SIG-M5 (cell line): ENCODE measurements at places on chromosomes 7 and 10.

- no peak for DNase-seq
These were observed at the start of gene FHIP2A for GRCh38 chr10:114821293-114821914. FHIP2A (plus strand) TSS chr10:114821780; CDS start chr10:114822079, 299 bp downstream.

DNA sequence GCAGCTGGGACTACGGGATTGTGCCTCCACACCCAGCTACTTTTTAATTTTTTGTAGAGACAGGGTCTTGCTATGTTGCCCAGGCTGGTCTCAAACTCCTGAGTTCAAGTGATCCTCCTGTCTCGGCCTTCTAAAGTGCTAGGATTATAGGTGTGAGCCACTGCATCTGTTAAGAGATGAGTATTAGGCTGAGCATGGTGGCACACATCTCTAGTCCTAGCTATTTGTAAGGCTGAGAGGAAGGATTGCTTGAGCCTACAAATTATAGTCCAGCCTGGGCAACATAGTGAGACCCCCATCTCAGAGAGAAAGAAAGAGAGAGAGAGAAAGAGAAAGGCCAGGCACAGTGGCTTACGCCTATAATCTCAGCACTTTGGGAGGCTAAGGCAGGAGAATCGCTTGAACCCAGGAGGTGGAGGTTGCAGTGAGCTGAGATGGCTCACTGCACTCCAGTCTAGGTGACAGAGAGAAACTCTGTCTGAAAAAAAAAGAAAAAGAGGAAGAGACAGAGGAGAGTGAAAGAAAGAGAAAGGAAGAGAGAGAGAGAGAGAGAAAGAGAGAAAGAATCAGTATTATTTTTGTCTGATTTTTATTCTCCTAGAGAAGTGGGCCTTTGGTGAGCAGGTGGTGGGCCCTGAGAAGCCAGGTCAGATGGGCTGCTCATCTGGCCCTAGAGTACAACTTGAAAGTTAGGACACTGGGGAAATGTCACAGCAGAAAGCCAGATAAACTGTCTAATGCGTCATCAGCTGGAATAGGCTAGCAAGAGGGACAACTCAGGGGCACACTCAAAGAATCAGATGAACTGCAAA is 58.2 kb upstream of the ZRANB1 start:
- DNase-seq, result no peak

- DNase-seq, result no peak
These were observed 25.5 kb downstream of the RBM17 start for GRCh38 chr10:6114299-6114698.

GRCh38 chr7:2244404-2244995 is 2.5 kb downstream of the NUDT1 start:
- DNase-seq, result no peak

DNA sequence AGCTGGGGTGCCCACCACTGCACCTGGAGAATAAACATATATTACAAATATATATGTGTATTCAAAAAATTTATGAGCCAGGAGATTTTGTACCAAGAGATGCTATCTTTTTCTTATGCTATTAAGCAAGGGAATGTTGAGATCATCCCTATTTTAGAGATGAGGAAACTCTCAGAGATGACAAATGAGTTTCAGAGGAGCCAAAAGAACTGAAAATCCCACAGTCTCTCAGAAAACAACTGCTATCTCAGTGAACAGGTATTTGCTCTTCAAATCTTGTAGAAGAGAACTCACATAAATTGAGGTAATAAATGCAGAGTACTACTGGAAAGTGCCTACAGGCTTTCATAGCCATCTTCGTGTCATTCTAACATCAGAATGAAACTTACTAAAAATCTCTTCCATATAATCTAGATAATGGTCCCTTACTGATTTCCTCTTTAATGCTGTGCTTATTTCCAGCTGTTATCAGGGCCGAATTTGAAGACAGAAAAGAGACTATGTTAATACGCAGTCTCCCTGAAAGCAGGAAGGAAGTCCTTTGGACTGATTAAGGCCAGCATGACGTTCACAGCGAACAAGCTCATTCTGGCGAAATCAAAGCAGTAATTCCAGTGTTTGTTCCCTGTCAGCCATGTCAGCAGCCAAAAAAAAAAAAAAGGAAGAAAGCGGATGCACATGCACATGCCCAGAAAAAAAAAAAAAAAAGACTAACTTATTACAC is 29.4 kb upstream of the ANAPC16 start:
- no peak for DNase-seq

DNA sequence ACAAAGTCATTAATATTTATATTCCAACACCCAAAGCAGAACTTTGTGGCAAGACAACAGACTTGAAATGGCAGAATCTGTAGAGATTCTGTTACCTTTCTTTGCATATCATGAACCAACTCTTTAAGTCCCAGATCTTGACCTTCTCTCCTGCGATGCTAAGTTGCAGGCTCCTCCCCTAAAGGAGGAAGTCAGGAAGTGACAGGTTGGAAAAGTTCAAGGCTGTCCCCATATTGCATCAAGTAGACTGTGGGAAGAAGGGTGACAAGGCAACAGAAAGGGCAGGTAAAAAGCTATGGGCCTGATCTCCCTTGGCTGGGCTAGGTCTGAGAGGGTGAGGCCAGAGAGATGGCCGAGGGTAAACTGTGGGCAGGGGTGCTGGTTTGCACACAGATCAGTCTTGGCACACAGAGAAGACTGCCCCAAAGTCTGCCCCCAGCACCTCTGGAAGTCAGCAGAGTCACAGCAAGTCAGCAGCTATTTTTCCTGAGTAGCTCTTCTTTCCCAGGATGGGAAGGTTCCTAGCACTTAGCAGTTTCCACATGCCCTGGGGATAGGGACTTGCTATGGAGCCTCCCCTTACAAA is 115.1 kb downstream of the RAPGEF5 start:
- no peak for DNase-seq

- DNase-seq, result no peak
These were observed 12.8 kb downstream of the CACNA2D1 start for GRCh38 chr7:82430500-82431465.

GRCh38 chr10:88028654-88029053 is 165.2 kb downstream of the PTEN start:
- no peak for DNase-seq

DNA sequence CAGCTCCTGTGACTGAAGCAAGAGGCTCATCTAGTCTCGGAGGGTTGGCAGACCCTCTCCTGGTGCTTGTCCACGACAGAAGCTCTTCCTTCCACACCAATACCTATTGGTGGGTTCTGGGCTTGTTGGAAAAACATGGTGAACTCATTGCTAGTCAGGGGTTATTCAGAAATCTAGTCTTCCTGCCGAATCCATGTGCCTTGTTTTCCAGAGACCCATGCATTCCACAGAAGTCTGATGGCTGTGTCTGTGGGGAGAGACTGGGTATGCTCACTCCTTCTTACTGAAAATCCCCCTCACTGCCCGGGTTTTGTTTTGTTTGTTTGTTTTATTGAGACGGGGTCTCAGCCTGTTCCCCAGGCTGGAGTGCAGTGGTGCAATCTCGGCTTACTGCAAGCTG is 138.3 kb downstream of the DNAJB6 start:
- no peak for DNase-seq

GRCh38 chr10:97280783-97281182 is 11.7 kb downstream of the ARHGAP19 start:
- DNase-seq, result no peak

DNA sequence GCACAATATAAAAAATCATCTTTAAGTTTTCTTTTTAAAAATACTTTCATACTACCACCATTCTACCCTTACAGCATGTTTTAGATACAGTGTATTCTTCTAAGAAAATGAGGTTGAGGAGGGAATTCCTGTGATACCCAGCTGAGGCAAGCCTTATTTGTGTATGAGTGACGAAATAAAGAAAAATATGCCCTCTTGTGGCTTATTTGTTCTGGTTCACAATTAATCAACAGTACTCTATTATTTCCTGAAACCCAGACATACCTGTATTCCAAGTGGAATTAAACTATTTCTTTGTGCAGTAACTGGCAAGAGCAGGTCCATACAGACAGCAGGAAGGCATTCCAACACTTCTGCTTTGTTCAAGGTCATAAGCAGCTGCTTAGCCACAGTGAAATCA is 4.5 kb upstream of the SEMA3D start:
- peak; percentile 0 for DNase-seq

DNA sequence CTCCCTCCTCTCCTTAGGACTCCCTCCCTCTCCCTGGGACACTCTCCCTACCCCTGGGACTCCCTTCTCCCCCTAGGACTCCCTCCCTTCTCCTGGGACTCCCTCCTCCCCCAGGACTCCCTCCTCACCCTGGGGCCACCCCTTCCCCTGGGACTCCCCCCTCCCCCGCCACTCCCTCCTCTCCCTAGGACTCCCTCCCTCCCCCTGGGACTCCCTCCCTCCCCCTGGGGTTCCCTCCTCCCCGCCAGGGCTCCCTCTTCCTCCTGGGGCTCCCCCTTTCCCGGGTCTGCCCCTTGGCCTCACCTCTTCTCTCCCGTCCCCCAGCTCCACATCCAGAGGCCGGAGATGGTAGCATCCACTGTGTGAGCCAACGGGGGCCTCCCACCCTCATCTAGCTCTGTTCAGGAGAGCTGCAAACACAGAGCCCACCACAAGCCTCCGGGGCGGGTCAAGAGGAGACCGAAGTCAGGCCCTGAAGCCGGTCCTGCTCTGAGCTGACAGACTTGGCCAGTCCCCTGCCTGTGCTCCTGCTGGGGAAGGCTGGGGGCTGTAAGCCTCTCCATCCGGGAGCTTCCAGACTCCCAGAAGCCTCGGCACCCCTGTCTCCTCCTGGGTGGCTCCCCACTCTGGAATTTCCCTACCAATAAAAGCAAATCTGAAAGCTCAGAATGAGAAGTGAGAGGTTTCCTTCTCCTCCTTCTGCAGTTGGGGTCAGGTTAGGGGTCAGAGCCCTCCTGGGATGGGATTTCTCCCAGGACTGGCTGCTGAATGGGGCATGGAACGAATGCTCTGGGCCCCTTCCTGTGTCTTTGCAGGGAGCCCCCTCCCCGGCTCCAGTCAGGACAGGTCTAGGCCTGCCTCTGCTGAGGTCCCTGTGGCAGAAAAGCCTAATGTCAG is 1.4 kb upstream of the MUC17 start:
- DNase-seq, result no peak

DNA sequence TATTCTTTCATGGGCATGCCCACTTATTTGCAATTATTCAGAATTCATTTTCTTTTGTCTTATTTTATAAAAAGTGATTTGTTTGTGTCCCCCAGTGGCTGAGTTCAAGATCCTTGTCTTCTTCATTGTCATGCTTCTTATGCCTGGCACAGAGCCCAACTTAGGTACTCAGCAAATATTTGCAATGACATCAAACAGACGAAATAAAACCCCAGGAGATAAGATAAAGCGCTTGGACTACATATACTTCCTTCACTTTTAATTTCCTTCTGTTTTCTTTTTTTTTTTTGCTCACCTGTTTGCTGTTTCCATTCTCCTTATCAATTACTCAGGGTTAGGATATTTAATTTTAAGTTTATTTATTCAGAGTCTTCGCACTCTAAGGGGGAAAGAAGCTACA is 225.0 kb downstream of the SDHAF3 start:
- DNase-seq, result no peak

DNA sequence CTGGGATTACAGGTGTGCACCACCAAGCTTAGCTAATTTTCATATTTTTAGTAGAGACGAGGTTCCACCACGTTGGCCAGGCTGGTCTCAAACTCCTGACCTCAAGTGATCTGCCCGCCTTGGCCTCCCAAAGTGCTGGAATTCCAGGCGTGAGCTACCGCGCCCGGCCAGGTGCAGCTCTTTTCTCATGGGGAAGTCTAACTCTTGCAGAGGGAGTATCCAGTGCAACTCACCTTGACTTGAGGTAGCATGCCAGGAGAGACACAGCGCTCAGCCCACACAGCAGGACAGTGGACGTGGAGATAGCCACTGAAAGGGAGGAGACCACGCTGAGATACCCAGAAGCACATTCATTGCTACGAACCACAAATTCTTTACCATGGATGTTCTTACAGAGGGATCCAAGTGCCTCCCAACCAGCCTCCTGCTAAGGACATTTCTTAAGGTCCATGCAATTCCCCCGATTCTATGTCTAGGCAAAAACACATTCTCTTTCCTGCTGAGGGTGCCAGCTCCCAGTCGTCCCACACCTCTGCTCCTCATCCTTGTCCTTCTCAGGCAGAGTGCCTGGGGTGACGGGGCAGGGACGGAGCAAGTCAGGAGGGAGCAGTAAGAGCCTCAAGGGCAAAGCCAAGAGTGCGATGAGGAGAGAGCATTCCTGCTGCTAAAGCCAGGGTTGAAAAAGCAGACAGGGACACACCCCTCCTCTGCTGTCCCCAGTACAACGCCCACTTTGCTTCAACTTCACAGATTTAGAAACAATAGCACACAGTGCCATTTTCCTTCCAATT is 21.0 kb downstream of the IL15RA start:
- no peak for DNase-seq
